ENCODE measurements at places on chromosomes 5 and 9. TPM values are rescaled to one million over a fixed set of nuclear protein-coding genes. Genes with fewer than 3 reads are reported as not detected.

- no peak overlapping the region for H3K4me3 ChIP-seq
- DNase-seq = no peak
- H3K27me3 ChIP-seq = no peaks in the 10 kb centered on the region
- H3K36me3 ChIP-seq = no peaks in the 10 kb centered on the region
Observed at GRCh38 chr5:2192496-2192895, 309.8 kb upstream of the IRX4 start.

- H3K4me1 ChIP-seq = no peaks in the 10 kb centered on the region
- H3K27ac ChIP-seq = no peak overlapping the region
- no peaks in the 10 kb centered on the region for H3K36me3 ChIP-seq
- no peak overlapping the region for H3K4me3 ChIP-seq
- no peak for DNase-seq
Observed at GRCh38 chr9:103942651-103943050, 151.5 kb upstream of the SMC2 start.

DNA sequence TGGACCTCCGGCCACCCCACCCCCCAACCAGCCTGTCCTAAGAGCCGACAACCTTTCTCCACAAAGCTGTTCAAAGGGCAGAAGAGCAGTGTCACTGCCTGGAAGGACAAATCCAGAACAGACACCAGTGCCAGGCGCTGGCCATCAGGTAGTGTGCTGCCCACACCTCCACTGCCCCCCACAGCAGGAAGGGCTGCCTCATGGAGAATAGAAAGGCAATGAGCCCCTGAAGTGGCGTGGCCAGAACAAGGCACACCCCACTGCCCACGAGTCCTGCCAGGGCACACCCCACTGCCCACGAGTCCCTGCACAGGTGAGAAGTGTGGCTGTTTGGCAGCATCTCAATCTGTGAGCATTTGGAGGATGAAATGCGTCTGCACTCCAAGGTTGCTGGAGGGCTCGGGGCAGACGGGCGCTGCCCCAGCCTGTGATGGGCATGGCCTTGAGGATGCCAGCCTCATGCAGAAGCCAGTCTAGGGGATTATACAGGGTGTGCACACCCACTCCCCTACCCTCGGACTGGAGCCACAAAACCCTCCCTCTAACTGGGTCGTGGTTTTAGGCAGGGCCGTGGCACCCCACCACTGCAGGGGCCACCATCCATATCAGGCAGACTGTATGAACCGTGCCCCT, 2.3 kb upstream of the SLC9A3 start:
- no peak overlapping the region for H3K4me3 ChIP-seq
- no peak overlapping the region for H3K27ac ChIP-seq
- H3K4me1 ChIP-seq = peaks cover 27% of the 10 kb centered on the region
- DNase-seq = peak; percentile 55

DNA sequence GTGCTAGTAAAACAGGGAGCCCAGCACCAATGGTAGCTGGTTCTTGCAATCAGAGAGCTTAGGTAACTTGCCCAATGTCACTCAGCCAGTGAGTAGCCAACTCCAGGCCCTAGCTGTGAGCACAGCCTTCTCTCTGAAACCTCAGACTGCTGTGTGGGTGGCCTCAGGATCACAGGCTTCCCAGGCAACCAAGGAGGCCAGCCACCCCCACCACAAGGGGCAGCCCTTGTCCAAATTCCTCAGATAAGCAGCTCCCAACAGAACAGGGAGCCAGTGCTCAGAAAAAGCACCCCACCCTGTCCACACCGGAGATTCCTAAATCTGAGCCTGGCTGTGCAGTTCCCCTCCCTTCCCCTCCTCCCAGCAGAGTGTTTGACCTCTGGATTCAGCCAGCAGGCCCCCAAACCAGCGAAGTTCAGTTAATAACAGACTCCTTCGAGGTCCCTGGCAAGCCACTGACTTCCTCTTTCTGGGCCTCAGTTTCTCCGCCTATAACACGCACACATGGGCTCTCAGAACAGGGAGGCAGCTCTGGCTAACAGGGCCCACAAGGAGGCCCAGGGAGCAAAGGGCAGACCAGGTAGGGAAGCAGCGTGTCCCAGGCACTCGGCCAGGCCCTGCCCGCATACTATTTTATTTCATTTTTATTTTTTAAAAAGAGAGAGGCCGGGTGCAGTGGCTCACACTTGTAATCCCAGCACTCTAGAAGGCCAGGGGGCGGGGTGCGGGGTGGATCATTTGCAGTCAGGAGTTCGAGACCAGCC, 2.7 kb downstream of the EEIG1 start:
- no peaks in the 10 kb centered on the region for H3K36me3 ChIP-seq
- no peaks in the 10 kb centered on the region for H3K27me3 ChIP-seq
- peaks cover 80% of the 10 kb centered on the region for H3K4me1 ChIP-seq
- peak overlapping the region; percentile 90 for H3K4me3 ChIP-seq
- DNase-seq = peak; percentile 74
- peak overlapping the region; percentile 81 for H3K27ac ChIP-seq

The PCDHGB3 gene
- total RNA-seq = 5.1 TPM

The C5orf24 gene
- 65.7 TPM for total RNA-seq

The SEMA4D gene
- 29.6 TPM for total RNA-seq

The PCDHA7 gene
- total RNA-seq = 0.54 TPM

Data from thyroid gland (tissue), 4 donors.